NCI-H2081 treated with DMSO at 0.1 percent for 48 hours (cell line): ENCODE measurements at places on chromosomes 6 and 20.

DNA sequence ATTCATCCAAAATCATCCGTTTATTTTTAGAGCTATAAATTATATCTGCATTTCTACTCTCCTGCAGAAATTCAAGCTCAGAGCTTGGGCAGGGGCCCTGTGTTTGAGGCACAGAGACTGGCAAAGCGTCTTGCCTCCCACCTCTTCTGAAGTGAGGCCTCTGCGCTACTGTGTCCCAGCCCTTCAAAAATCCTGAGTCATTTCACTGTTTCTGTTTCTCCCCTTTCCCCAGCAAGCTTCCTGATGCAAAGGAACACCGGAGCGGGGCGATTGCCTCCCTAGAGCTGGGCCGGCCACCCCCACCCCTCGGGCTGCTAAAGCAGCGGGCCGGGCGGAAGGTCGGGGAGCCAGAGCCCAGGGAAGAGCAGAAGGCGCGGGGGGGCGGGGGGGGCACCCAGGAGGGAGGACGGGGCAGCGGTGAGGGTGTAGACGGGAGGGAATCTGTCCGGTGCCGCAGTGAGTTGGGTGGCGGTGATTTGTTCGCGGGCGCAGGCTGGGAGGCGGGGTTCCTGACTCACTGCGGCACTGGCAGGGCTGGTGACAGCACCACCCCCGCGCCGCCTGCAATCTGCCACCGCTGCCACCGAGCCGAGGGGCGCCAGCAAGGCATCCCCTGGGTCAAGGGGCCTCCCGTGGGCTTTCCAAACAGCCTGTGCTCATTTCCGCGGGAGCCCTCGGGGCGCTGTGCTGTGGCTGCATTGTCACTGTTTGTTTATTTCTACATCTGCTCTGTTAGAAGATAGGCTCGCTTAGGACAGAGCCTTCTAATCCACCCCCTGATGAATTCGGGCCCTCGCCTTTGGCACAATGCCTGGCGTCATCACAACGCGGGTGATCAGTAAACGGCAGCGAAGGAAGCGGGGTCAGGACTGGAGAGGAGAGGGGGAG lies 46.5 kb upstream of the SNAP25 start:
- peak; percentile 54 for DNase-seq

DNA sequence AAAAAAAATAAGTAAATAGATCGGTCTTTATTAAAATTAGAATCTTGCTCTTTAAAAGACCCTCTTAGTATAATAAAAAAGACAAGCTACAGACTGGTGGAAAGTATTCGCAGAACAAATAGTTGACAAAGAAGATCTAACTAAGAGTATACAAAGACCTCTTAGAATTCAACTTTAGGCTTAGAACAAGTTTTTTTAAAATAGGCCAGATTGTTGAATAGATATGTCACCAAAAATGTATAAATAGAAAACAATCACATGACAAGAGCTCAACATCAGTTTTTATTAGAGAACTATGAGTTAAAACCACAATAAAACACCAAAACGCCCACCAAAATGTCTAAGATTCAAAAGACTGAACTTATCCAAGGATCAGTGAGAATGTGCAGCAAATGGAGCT lies 632.7 kb upstream of the PTCHD4 start:
- no peak for DNase-seq

DNA sequence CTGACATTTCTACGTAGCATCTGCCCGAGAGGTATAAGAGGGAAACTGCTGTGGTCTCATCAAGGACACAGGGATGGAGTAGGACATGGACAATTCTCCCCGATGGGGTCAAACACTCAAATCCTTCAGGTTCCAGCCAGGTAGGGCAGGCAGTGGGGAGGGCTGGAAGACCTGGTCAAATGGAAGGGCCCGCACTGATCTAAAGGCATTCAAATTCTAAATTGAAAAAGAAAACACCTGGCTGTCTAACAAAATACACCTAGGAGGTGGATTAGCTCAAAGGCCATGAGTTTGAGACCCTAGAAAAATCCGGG lies 8.2 kb downstream of the DUSP15 start:
- no peak for DNase-seq

GRCh38 chr6:22322103-22323030 lies 25.5 kb upstream of the PRL start:
- DNase-seq: no peak

DNA sequence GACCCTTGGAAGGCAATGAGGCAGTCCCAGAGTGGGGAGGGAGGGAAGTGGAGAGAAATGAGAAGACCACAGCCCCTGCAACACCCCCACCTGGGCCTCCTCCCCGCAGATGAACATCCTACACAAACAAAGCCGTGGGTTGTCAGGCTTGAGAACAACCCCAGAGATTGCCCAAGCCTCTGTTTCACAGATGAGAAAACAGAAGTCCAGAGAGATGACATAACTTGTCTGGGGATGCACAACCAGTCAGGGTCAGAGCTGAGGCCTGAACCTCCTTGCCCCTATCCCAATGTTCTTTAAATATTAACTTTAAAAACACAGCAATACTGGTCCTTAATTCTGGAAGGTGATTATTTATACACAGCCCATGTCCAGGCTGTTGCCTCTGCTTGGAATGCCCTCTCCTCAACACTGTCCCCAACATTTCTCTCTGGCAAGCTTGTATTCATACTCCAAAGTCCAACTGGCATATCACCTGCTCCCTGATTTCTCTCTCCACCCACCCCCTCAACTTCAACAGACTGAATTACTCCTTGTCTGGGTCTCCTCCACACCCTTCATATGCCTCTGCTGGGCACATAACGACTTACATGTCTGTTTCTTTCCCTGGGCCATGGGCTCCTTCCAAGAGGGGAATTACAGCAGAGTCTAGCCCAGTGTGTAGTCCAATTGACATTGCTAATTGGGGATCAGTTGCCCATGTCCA lies 135.5 kb upstream of the LRFN2 start:
- DNase-seq: no peak

DNA sequence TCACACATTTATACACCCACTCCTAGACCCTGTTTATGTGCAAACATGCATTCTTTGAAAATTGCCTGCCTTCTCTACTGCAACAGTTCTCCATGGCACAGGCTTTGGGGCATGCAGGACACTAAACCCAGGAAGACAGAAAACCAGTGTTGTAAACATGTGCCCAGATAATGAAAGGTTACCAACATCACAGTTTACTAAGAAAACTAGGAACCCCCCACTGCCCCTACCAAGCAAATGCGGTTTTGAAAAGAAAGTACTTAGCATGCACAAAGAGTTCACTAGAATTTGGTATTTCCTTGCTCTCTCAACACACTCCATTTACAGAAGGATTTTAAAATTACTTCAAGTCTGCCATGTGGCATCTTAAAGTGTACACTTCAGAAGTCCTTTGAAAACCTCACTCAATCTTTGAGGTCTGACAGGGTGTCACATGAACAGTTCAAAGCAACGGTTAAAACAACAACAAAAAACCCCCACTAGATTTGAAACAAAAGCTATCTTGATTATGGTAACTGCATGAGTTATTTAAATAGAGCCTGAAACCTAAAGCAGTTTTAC lies 245.0 kb downstream of the GMPR start:
- no peak for DNase-seq

GRCh38 chr6:27214126-27214601 lies 33.3 kb upstream of the PRSS16 start:
- no peak for DNase-seq

- DNase-seq: no peak
Measured at GRCh38 chr6:135796643-135797305, 54.7 kb upstream of the PDE7B start.

- no peak for DNase-seq
Measured at GRCh38 chr6:145017516-145017915, 717.8 kb downstream of the EPM2A start.

DNA sequence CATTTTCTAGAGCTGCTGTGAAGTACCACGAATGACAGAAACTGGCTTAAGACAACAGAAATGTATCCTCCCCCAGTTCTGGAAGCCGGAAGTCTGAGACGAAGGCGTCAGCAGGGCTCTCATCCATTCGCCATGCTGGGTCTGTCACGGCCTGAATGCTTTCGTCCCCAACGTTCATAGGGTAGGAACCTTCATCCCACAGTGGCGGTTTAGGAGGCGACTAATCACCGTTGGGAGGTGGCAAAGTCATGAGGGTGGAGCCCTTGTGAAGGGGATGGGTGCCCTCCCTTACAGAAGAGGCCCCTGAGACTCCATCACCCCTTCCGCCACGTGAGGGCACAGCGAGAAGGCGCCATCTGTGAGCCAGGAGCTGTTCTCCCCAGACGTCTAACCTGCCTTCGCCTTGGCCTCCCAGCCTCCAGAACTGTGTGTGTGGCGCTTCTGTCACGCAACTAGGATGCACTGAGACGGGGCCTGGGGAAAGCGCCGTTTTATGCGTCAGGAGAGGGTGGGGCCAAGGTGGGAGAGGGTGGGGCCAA lies 250.3 kb downstream of the TTLL2 start:
- DNase-seq: no peak

DNA sequence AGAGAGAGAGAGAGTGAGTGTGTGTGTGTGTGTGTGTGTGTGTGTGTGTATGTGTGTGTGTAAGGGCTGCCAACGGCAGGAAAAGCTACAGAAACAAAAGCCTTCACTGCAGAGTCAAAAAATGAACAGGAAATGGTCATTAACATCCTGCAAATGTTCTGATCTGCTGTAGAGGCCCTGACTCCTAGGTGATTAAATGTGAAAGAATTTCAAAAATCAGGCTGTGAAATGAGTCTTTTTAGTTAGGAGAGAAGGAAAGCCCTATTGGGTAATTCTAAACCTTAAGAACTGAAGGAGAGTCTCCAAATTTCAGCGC lies 166.5 kb upstream of the MYLIP start:
- DNase-seq: no peak

DNA sequence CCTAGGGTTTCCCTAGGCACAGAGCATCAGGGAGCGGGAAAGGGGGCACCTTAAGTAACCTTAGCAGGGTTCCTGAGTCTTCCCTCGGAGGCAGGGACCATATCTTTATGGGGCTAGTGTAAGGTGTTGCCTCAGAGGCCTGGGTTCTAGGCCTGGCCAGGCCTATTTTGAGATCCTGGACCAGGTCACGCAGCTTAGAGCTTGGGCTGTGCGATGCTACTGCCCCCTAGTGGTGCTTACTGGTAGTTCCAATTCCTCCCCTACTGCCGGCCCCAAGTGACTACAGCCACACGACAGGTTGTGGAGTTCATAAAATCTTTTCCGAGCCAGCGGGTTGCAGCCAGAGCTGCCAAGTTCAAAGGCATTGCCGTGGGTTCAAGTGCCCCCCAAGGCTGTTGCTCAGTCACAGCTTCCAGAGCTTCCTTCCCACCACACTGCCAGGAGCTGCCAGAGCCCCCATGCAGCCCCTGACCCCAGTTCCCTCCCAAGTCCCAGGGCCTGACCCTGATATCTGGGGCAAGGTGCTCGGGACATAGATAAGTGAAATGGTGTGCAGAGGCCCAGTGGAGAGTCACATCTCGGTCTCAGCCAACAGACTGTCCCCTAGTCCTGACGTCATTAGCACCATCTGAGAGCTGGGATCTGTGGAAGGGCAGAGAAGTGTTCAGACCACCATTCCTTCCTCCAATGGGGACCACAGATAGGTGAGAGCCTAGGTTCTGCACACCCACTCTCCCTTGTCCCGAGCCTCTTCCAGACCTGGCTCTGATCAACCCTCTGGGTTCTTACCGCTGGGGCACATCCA lies 3.3 kb downstream of the LRRC73 start:
- DNase-seq: peak; percentile 30

DNA sequence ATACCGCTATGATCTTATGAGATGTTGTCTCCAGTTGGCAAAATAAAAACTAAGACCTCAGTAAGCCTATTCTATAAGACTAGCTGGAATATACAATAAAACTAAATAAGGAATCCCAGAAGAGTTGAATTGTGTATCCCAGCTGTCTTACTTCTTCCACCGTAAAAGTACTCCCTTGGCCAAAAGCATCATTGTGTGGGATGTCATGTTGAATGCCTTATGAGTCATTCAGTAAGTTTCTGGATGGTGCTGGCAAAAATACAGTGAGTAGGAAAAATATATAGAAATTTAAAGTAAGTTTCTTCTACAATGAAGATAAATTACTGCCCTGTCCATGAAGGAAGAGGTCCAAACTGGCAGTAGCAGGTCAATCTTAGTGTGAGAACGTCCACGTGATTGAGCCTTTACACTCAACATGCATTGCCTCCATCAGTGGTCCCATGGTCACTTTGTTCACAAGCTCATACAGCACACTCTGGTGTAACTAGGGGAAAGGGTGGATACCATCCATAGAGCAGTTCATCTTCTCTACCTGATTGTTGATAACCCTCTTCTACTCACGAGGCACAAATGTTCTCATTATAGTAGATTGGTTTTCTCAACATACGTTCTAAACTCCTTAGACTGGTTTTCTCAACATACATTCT lies 13.7 kb upstream of the ZNF318 start:
- DNase-seq: no peak

- no peak for DNase-seq
Measured at GRCh38 chr6:16403831-16404230, 165.4 kb downstream of the GMPR start.
